ENCODE measurements at places on chromosomes 4 and X.
A peak's percentile ranks its signal among the peaks of the same experiment; 100 is the strongest.

- no peak for DNase-seq
These were observed 199.6 kb downstream of the AFF2 start for GRCh38 chrX:148700021-148700420.

GRCh38 chr4:110064295-110064694 is 134.1 kb downstream of the ELOVL6 start:
- no peak for DNase-seq

DNA sequence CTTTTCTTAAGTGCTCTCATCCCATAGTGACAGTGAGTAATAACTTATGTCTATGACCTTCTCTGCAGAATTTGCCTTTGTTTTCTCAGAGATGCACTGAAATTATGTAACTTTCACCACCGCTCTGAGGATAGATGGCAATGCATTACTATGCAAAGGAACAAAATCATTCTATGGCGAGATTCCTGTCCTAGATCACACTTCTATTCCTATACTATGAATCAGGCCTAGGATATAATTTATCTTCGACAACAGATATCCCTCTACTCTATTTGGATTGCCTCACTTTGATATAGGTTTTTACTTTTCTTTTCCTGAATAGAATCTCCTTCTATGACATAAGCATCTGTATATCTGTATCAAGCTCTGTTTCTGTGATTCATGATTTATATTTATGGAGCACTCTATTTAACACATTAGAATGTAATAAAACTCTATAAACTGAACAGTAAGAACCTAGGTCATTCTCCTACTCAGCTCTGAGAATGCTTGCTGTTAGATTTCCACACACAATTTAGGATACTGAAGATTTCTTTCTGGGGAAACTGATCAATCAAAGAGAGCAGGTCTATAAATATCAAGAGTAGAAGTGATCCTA is 1082.3 kb upstream of the ADGRL3 start:
- DNase-seq: no peak

GRCh38 chr4:149141391-149141790 is 674.3 kb downstream of the IQCM start:
- DNase-seq: no peak

GRCh38 chr4:2262145-2262943 is 435 bp upstream of the MXD4 start:
- peak; percentile 98 for DNase-seq

DNA sequence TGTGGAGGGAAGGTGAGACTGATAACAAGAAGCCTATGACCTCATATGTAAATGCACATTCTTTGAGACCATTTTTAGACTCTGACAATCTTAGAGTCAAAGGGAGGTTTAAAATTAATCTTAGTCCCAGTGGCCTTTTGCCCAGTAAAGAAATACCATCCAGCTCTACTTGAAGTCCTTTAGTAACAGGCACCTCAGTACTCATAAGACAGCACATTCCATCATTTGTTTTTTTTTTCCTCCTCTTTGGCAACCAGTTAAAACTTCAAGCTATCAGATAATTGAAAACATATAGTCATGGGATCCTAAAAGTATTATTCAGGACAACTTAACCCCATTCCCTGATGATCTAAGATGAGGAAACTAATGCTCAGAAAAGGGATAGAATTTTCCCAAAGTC is 4.6 kb downstream of the EDA2R start:
- no peak for DNase-seq

GRCh38 chrX:68832101-68832416 is 3.2 kb downstream of the EFNB1 start:
- DNase-seq: peak; percentile 29

DNA sequence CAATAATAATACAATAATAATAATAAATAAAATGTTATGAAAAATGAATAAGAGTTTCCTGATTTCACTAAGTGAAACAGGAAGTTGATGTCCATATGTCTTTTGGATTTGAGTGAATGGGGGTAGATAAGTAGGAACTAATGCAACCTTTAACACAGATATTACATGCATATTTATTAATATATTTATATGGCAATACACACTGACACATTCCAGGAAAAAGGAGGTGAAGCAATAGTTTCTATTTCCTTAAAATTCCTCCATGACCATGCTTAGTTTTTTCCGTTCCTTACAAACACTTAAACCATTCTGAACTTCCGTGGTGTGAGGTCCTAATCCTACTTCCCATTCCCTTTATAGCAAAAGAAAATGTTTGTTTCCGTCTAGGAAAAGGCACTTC is 48.3 kb downstream of the ATXN3L start:
- DNase-seq: no peak

DNA sequence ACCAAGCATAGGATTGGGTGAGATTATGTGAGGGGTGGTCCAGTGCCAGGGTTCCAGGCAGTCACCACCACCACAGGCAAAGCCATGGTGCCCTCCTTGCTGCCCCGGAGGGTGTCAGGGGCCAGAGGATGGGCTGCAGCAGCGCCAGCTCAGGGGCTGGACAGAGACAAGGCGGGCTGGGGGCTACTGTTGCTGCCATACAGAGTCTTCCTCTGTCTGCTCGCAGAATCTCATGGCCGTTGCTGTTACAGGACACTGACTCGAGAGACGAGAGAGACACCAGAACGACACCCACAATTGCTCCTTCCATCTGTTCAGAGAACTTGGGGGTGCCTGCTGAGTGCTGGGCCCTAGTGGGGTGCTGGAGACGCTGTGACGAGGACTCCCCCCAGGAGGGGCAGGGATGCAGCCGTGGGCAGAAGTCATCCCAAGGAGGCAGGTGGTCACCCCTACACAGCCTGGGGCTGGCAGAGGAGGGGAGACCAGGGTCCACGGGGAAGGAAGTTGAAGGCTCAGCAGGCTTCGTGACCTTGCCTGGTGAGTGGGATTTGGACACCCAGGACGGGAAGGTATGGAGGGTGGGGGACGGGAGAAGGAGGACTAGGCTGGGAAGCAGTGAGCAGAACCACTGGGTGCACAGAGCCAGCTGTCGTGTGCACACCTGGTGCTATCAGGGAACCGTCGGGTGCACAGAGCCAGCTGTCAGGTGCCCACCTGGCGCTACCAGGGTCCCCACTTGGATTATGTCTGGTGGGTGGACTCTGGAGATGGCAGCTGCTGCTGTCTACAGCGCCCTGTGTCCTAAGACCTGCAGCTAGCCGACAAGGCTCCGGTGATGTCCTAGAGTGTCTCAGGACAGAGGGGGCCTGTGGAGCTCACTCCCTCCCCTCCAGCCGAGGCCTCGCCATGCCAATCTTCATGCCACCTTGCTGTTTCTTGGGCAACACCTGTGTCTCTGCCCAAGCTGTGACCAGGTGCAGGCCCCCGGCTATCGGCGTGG is 43.9 kb upstream of the HMX1 start:
- peak; percentile 15 for DNase-seq

DNA sequence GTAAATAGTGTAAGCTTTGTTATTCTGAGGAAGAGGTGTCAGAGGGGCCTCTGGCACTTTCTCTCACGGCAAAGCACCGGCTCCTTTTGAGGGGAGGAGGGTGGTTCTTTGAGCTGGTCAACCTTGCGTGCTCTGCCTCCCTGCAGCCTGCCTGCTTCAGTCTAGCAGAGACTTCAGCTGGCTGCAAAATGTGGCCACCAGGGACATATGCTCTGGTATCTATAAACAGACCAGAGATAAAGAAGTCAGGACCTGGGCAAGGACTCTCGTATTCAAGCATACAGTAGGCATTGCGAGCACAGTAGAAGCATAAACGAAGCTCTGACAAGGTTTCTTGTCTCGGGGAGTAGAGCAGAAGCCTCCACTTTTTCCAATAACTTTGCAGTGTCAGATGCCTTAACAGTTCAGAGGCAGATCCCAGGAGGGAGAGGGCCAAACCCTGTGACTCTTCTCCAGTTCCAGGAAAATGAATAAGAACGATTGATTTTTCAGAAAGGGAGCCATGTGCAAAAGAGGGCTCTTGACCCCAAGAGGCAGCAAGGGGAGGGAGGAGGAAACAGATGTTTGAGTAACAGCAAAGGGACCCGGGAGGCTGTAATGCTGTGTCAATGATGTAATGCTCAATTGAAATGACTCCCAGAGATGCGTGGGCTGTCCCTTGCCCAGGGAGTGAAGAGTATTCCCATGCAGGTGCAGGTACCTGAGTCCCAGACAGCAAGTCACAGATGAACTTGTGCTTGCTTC is 57.9 kb upstream of the TEX13D start:
- no peak for DNase-seq

DNA sequence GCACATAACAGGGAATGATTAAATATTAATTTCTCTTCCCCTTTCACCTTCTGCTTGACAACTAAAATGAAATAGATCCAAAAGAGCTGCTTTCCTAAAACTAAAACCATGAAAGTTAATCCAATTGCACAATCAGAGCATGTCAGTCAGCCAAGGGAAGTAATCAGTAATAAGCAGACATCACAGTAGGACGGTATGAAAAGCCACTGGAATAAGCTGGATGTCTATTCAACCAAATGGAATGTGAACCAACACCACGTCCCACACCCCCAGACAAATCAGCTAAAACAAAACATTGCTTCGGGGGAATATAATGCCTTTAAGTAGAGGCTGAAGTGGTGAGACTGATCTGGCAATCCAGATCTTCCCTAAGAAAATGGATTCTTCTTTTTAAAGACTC is 859.4 kb upstream of the FTHL17 start:
- peak; percentile 7 for DNase-seq

DNA sequence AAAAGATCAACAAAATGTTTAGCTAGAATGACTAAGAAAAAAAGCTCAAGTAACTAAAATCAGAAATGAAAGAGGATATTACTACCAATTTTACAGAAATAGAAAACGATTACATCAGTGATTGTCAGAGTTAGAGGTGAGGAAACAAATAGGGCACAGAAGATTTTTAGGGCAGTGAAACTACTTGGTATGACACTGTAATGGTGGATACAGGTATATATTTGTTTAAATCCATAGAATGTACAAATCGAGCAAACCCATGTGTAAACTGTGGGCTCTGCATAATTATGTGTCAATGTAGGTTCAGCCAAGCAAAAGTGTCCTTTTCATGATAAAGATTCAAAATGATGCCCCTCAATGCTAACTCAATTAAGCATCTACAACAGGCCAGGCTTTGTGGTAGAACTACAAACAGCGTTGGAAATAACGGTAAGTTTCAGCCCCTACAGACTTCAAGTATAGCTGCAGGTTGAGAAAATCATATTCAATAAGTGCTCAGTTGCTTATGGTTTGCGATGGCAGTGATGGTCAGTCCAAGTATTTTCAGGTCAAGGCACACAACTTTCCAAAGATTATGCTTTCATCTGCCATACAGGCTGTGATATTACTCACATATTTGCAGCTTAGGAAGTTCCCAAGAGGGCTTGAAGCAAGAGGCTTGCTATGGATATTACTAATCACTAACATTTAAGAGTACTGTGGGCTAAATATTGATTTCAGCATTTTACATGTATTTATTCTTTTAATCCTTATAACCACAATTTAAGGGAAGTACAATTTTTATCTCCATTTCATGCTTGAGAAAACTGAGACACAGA is 158.6 kb downstream of the TET2 start:
- DNase-seq: no peak

Measured in 8988T (cell line).